Ovary (tissue), 10 donors: ENCODE measurements at places on chromosomes 7 and 10. TPM values are rescaled to one million over a fixed set of nuclear protein-coding genes. Genes with fewer than 3 reads are reported as not detected.
A peak's percentile ranks its signal among the peaks of the same experiment; 100 is the strongest.

The HHEX gene
- 14.6 TPM for polyA plus RNA-seq

The AGAP9 gene
- 5.0 TPM for polyA plus RNA-seq

The PFKFB3 gene
- 24.5 TPM for polyA plus RNA-seq

The MNX1 gene
- not detected for polyA plus RNA-seq

The BHLHA15 gene
- polyA plus RNA-seq, result not detected

The GRM3 gene
- not detected for polyA plus RNA-seq

The GDF10 gene
- polyA plus RNA-seq, result 1.2 TPM

GRCh38 chr10:90916392-90917237, 4.3 kb downstream of the ANKRD1 start:
- DNase-seq, result no peak

- peak; percentile 44 for DNase-seq
These were observed 584 bp upstream of the RUNDC3B start for GRCh38 chr7:87627634-87627994.

GRCh38 chr10:88583584-88583957, 453 bp upstream of the RNLS start:
- no peak for DNase-seq

DNA sequence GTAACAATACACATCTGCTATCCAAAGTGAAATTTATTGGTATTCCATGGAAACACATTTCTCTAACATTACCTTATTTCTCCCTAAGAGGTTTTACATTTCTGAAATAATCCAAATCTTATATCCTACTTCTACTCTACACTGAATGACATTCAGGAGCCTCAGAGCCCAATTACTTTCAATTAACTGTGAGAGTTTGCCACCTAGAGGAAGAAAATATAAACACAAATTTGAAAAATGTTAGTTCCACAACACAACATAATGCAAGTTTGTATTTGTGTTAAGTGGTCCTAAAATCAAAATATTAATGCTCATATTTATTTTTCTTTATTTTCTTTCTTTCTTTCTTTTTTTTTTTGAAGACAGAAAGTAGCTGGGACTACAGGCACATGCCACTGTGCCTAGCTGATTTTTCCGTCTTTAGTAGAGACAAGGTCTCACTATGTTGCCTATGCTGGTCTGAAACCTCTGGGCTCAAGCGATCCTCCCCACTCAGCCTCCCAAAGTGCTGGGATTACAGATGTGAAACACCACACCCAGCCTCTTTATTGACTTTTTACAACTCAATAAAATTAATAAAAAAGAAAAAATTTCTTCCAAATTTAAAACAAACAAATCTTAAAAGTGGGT, 46.0 kb downstream of the ATAD1 start:
- no peak for DNase-seq

DNA sequence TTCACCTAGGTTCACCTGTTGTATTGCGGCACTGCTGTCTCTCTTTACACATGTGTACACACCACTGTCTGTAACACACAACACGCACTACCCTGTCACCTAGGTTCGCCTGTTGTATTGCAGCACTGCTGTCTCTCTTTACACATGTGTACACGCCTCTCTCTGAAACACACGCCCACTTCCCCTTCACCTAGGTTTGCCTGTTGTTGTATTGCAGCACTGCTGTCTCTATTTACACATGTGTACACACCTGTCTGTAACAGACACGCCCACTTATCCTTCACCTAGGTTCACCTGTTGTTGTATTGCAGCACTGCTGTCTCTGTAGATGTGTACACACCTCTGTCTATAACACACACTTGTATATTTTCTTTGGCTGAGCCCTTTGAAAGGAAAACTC, 51.5 kb downstream of the WDR37 start:
- no peak for DNase-seq

- DNase-seq, result no peak
These were observed 177.7 kb upstream of the ADO start for GRCh38 chr10:62626817-62627216.

DNA sequence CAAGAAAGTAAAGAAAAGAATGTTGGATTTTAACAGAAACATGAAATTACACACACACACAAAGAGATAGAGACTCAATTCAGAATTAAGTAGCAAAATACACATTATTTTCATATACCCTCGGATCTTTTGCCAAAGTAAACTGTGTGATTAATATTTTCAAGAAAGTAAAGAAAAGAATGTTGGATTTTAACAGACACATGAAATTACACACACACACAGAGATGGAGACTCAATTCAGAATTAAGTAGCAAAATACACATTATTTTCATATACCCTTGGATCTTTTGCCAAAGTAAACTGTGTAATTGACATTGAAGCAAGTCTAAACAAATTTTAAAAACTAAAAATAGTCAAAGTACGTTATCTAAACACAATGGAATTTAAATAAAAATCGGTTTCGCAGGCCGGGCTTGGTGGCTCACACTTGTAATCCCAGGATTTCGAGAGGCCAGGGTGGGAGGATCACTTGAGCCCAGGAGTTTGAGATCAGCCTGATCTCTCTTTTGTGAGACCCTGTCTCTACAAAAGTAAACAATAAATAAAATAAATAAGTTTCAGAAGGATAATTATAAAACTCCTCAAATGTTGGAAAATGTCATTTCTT, 337.3 kb upstream of the MAGI2 start:
- DNase-seq, result no peak
